ENCODE measurements at places on chromosomes 16 and 17.
A peak's percentile ranks its signal among the peaks of the same experiment; 100 is the strongest.

DNA sequence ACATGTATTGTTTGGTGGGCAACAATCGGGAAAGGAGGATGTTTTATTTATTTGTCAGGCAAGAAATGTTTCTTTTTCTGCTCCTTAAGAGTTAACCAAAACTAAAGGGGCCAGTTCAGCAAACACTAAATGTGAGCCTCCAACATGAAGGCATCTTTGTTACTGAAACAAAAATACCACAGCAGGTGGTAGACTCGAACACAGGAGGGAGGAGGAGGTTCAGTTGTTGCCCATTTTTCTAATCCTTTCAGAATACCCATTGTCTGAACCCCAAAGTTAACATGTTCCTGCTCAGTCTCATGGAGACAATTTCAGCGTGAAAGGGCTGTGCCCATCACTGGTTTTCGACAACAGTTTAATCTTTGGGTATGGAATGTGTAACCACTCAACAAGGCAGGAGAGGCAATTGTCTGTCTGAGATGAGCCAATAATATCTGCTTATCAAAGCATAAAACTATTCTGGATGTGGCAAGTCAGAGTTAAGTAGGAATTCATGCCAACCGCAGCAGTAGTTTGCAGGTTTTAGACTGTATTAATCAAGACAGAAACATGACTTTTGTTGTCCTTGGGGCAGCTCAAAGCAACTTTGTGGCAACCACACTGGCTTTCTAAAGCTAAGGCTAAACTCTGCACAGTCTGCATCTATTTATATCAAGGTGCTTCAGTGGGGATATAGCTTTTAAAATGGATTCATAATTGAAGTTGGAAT, 211.7 kb downstream of the FTO start:
- no peak for DNase-seq

GRCh38 chr16:85372627-85373372, 240.3 kb upstream of the GSE1 start:
- DNase-seq = peak; percentile 91

DNA sequence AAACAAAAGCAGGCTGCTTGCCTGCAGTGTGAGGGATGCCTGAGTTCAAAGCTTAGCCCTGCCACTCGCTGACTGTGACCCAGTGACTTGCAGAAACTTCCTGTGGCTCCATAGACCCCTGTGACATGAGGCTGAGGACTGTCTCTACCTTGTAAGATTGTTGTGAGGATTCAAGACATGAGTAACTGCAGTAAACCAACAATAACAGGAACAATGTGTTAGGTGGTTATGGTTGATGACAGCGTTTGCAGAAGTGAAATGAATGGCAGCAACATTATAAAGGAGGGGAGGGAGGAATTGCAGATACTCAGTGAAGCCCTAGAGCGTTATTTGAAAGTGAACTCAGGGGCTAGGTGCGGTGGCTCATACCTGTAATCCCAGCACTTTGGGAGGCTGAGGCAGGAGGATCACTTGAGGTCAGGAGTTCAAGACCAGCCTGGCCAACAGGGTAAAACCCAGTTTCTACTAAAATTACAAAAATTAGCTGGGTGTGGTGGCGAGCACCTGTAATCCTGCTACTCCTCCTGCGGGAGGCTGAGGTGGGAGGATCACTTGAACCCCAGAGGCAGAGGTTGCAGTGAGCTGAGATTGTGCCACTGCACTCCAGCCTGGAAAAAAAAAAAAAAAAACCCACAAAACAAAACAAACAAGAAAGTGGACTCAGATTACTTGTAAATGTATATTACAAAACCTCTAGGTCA, 33.5 kb upstream of the EMP2 start:
- no peak for DNase-seq

DNA sequence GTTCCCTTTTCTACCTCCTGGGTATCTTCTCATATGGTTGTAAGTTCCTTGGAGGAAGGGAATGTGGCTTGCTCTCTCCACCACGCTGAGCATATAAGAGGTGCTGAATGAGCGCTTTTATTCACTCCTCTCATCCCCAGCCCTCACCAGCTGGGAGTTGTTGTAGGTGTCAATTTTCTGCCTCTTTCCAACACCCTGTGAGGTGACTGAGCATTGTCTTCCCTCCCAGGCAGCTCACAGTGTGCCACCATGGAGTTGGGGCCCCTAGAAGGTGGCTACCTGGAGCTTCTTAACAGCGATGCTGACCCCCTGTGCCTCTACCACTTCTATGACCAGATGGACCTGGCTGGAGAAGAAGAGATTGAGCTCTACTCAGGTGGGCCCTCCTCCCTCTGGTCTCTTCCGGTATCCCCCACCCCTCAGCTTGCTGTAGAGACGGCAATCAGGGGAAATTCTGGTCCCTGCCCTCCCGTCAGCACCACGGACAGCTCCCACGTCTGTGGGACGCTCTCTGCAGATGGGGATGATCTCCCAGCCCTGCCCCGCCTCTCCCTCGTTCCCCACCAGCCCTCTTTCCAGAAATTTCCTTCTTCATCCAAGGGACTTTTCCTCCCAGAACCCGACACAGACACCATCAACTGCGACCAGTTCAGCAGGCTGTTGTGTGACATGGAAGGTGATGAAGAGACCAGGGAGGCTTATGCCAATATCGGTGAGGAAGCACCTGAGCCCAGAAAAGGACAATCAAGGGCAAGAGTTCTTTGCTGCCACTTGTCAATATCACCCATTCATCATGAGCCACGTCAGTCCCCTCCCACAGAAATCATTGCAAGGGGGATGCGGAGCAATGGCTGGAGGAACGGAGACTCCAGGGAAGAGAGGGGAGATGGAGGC, 18.3 kb downstream of the CIITA start:
- no peak for DNase-seq

DNA sequence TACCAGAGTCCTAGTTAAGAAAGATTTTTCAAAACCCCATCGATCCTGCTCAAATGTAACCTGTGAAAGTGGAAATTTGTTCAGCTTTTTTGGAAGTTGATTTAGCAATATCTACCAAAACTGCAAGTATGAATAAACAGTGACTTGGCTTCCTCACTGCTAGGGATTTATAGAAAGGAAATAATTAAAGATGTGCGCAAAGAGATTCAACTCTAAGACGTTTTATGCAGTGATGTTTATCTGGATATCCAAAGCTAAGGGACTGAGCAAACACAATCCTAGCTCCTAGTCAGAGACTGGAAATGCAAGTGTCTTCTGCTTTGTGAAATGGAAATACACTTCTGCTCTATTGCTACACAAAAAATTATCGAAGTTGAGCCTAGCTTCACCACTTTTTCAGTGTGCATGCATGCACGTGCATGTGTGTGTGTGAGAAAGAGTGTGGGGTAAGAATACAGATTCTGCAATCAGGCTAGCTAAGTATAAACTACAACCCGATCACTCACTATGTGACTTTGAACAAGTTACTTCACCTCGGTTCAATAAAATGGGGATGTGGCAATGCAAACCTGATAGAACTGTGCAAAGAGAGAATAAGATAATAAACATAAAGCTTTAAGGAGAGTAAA, 52.1 kb upstream of the FOXF1 start:
- no peak for DNase-seq

DNA sequence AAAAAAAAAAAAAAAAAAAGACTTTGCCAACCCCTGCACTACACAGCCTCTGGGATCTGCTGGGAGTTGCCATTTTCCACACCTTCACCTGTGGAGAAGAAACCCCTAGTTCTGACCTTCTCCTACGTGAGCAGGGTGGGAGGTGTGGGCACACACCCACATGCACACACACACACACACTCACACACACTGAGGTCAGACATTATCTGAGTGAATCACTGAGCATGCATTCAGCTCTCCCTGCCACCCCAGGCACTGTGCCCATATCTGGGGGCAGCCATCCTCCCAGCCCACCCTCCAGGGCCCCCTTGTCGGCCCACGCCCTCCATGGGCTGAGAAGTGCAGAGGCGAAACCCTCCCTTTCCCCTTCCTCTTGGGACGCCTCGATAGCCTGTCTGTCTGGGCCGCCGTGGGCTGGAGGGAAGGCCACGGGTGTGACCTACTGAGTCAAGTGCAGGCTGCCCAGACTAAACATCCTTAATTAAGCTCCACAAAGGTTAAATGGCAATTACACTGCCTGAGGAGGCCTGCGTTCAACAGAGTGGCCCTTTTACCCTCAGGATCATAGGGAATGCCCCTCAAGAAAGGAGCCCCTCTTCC, 143.8 kb downstream of the C16orf95 start:
- no peak for DNase-seq

DNA sequence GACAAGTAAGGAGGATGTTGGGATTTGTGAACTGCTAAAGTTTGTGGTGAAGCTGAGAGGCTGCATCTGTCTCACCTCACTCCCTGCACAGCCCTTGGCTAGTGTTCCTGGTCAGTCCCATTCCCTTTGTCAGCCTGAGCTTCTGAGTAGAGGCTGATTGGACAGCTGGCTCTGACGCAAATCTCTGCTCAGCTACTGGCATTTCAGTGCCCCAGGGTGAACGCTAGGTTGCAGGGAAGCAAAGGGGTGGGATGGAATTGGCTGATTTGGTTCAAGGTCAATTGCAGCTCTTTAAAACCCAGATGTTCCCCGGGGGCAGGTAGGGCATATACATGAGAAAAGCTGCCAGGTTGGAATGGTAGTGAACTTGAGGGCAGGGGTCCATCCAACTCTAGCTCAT, 23.1 kb upstream of the CNOT1 start:
- no peak for DNase-seq

- DNase-seq = no peak
Measured at GRCh38 chr16:66459878-66460277, 32.8 kb downstream of the BEAN1 start.

DNA sequence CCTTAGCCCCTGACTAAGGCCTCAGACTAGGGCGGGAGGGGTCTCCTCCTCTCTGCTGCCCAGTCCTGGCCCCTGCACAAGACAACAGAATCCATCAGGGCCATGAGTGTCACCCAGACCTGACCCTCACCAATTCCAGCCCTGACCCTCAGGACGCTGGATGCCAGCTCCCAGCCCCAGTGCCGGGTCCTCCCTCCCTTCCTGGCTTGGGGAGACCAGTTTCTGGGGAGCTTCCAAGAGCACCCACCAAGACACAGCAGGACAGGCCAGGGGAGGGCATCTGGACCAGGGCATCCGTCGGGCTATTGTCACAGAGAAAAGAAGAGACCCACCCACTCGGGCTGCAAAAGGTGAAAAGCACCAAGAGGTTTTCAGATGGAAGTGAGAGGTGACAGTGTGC, 12.7 kb downstream of the CES3 start:
- no peak for DNase-seq

All from ascending aorta (tissue), 2 donors.